Activated CD4-positive, alpha-beta T cell treated with anti-CD3 and anti-CD28 coated beads, Interleukin-10, Interleukin-2, amounts not matched to agents 100 ng/mL and 50 ng/mL, durations not matched to agents 16 hours and 8 hours (primary cell): ENCODE measurements at places on chromosomes 11 and 22.

- DNase-seq, result no peak
Measured at GRCh38 chr11:59218319-59218718, 5.6 kb upstream of the MPEG1 start.

DNA sequence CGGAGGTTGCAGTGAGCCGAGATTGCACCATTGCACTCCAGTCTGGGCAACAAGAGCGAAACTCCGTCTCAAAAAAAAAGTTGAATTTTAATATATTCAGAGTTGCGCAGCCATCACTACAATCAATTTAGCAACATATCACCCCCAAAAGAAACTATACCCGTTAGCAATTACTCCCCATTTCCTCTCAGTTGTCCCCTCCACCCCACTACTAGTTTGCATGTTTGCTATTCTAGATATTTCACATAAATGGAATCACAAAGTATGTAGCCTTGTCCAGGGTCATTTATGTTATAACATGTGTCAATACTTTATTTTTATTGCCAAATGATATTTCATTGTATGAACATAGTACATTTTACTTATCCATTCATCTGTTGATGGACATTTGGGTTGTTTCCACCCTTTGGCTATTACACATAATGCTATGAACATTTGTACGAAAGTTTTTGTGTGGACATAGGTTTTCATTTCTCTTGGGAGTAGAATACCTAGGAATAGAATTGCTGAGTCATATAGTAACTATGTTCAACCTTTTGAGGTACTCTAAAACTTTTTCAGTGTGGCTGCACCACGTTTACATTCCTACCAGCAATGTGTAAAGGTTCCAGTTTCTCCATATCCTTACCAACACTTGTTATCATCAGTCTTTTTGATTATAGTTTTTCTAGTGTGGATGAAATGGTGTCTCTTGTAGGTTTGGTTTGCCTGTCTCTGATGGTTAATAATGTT, 2.2 kb downstream of the ZNF143 start:
- peak; percentile 24 for DNase-seq

GRCh38 chr22:22111267-22111751, 128.7 kb upstream of the TOP3B start:
- DNase-seq, result peak; percentile 91

- no peak for DNase-seq
Measured at GRCh38 chr11:11985954-11986949, 22.2 kb downstream of the DKK3 start.

DNA sequence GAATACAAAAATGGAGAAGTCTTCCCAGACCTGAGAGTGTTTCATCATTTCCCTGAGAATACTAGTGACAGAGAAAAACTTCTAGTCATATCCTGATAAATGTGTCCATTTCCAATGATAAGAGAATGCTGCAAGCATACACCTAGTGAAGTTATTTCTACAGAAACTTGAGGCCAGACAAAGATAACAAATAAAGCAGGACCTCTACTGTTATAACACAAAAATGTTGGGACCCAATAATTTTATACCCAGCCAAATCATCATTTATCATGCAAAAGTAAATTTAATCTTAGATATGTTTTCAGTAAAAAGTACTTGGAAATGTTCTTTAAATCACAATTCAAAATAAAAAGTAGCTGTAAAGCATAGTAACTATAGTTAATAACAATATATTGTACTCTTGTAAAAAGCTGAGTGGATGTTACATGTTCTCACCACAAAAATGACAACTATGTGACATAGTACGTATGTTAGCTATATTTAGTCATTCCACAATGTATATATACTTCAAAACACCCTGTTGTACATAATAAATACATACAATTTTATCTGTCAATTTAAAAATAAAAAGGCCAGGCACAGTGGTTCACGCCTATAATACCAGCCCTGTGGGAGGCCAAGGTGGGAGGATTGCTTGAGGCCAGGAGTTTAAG, 12.6 kb downstream of the RRAS2 start:
- DNase-seq, result no peak

DNA sequence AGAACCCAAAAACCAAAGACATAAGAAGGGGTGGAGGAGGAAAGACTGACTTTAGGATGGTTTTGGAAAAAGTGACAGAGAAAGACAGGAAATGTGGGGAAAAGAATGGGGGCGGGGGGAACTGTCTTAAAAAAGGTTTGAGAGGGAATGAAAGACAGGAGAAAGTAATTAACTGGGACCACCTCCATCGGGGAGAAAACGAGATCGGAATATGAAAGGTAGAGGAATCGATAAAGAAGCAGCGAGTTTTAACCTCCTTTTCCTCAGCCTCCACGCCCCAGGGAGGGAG, 524 bp downstream of the MTMR2 start:
- peak; percentile 17 for DNase-seq

- no peak for DNase-seq
Measured at GRCh38 chr11:34595391-34595790, 25.5 kb upstream of the EHF start.

- DNase-seq, result no peak
Measured at GRCh38 chr11:87307101-87307500, 269.4 kb downstream of the TMEM135 start.

- DNase-seq, result no peak
Measured at GRCh38 chr11:112348480-112349029, 87.9 kb upstream of the PLET1 start.

DNA sequence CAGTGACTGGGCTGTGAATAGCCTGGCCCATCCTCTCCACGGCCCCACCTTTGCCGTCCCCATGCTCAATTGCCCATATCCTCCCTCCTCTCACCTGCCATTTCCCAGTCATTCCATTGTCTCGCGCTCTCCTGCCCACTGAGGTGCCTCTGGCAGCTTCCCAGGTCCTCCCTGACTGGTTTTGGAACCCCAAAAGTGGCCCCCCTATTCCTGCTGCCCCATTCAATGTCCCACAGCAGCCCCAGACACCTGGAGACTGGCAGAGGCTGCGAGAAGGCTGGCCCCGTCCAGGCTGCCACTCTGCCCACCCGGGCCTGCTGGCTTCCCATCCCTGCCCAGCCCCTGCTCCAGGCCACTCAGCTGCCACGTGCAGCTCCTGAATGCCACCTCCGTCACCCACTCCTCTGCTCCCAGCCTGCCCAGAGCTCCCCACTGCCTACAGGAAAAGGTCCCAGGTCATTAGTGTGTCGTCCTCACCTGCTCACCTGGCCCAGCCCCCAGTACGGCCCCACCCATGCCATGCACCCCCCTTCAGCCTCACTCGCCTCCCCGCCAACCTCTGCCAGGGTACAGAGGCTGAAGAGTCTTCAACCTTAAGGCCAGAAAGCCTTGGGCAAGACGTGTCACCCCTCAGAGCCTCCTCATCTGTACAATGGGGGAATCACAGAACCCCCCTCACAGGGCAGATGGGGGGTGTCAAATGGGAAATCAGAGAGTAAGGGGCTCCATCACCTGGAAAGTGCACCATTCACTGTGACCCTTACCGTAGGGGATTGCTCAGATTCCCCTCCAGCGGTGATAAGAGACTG, 37.5 kb downstream of the KCNJ4 start:
- no peak for DNase-seq

DNA sequence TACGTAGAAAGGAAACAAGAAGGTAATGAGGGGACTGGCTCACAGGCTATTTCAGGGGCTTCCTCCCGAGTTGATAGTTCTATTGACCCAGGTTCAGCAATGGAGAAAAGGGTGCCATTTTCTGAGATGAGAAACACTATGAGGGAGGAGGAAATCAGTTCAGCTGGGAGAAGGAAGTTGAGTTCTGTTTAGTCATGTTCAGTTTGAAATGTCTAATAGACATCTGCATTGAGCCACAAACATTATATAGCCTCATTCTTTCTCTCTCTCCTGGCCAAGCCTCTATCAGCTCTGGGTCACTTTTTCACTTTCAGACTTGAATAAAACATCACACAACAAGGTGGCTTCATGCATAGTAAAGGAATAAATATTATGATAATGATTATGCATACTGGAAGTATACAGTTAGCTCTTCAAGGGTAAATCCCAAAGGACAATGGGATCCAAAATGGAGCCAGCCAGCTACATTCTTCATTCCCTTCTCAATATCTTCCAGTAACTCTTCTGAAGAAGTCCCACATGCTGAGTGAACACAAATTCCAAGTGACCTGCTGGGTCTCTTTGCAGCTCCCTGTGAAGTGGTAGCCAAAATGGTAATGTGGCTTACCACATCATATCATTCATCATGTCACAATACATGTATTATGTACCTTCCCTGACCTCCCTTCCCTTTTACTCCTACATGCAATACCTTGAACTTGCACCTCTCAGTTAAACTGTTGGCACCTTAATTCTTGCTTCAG, 80.9 kb upstream of the CD44 start:
- no peak for DNase-seq

DNA sequence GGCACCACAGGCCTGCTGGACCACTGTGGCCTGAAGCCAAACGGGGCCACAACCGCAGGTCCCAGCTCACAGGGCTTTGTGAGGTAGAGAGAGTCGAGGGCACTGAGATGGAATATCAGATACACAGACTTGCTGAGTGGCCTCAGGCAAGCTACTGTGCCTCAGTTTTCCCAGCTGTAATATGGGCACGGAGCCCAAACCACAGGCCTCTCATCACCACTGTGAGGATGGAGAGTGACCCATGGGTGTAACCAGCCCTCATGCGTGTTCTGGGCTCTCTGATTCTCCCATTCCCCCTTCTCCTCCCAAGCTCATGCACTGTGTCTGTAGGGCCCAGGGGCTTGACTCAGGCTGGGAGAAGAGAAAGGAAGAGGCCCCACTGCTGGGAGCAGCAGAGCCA, 4.2 kb downstream of the UNC93B1 start:
- no peak for DNase-seq

- no peak for DNase-seq
Measured at GRCh38 chr11:62044639-62045121, 77.2 kb upstream of the FTH1 start.

DNA sequence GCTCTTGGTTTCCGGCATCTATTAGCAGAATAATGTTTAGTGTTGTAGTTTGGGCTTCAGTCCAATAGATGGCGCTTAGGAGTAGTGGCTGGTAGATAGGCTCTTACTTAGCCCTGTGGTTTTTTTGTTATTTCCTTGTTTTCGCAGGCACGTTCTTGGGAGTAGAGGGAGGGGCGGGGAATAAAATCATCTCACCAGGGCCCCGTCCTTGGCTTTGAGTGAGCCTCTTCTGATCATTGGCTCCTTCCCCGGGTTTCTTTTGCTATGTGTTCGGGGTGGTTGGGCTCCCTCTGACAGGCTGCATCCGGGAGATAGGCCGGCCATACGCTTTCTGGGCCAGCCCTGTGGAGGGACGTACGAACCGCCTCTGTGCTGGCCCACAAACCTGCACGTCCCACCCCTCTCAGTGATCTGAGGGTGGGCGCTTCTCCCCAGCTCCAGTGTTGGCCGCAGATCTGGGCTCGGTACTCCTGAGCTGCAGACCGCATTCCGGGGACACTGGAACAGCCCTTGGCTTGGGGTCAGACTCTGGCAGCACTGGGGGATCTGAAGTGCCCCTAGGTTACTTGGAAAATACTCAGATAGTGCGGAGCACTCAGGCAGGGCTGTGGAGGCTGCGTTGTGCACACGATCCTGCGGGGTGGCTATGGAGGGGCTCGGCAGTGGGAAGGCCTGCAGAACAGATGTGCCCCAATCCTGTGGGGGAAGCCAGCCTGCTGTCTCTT, 217.0 kb downstream of the DYNC2H1 start:
- DNase-seq, result peak; percentile 66

DNA sequence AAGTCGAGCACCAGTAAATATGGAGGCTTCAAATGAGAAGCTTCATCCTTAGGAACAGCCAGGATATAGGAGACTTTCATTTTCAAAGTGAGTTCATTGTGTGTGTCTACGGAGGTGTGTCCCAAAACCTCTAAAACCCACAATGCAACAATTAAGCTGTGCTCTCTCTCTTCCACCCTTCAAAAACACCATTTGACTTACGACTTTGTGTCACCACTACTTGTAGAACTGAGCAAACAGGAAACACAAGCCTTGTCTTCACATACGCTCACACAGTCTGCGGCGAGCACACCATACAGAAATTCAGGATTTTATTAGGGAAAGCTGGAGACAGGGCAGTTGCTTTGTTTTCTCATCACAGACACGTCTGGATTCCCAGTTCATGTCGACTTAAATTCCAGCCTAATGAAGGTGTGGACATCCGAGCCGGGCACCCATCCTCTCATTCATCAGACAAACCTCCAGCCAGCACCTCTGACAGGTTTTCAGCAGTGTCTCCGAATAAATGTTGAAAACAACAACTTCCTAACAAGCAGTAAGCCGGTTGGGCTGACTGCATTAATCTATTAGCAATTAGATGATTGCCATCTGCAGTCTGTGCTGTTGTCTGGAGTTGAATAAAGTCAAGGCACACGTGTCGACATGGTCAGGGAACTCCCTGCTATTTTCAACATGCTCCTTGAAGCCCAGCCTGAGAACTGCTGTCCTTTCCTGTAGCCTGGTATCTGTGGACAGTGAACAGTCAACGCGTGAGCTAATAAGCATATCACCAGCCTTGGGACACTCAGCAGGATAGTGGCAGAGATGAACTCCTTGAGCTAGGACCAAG, 1411.1 kb downstream of the BRD1 start:
- no peak for DNase-seq

- no peak for DNase-seq
Measured at GRCh38 chr22:48104766-48105165, 1342.3 kb downstream of the TBC1D22A start.

DNA sequence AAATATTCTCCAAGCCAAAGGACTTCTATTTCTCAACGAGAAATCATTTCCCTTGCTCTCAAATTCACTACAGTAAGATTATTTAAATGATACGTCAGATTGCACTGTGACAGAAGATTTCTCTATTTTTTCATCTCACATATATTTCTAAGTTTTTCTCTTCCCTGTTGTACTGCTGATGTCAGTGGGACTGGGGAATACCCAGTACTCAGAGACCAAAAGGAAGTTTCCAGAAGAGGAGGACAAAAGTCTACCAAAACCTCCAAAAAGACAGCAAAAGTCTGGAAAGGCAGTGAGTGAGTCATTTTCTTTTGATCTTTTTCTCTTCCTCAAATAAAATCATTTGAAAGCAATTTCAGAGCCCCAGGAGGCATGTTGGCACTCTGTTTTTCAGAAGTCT, 149.8 kb upstream of the PITPNB start:
- DNase-seq, result no peak

DNA sequence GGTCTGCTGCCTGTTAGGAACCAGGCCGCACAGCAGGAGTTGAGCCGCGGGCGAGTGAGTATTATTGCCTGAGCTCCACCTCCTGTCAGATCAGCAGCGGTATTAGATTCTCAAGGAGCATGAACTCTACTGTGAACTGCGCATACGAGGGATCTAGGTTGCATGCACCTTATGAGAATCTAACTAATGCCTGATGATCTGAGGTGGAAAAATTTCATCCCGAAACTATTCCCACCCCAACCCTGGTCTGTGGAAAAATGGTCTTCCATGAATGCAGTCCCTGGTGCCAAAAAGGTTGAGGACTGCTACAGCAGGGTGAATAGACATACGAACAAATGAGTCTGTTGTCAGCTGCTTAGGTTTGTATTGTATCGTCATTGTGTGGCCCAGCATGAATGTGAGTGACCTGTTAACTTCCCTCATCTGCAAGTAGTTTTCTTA, 29.8 kb downstream of the RNF141 start:
- no peak for DNase-seq

DNA sequence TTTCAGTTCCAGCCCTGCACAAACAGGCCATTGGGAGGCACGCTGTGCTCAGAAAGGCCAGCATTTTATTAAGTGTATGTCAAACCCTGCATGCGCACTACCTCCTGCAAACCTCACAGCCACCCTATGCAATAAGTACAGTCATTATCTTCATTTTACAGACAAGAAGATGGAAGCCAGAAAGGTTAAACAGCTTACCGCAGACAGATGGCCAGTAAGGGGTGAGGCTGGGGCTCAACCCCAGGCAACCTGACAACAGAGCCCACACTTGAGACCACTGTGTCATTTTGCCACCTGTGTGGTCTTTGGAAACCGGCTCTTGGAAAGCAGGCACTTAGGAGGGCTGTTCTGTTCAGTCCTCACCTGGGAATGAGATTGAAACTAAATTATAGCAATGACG, 142.3 kb downstream of the NXPE2 start:
- no peak for DNase-seq
